Stimulated activated CD4-positive, alpha-beta T cell treated with anti-CD3 and anti-CD28 coated beads, Interleukin-2, amount 100 ng/mL, for 24 hours (primary cell): ENCODE measurements at places on chromosomes 1 and 21.

GRCh38 chr1:227729144-227729880, 5.8 kb downstream of the JMJD4 start:
- no peak for DNase-seq

DNA sequence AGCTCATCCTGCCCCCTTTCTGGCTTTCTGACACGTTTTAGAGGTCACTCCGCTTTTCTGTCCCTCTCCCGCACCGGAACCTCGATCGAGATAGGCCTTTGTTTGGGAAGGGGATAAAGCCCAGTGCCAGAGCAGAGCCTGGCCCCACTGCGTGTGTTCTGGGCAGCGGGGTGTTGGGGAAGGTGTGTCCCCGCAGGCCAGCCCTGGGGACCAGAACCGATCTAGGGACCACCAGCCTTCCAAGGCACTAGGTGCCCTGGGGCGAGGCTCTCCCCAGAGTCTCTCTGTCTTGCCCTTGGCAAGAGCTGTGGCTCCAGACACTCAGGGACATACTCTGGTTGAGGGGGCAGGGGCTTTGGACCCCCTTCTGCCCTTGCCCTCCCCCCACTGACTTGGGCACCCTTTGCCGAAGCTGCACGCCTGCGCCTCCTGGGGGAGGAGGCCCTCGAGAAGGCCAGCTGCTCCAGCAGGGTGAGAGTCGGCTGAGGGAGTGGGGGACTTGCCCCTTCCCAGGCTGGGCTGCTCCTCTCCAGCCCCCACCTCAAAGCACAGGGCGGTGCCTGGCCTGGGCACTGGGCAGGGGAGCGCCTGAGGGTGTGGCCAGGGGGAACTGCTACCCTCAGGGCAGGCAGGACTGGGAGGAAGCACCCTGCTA, 16.4 kb downstream of the PRXL2B start:
- no peak for DNase-seq

GRCh38 chr1:91099746-91100621, 78.1 kb upstream of the ZNF644 start:
- no peak for DNase-seq

DNA sequence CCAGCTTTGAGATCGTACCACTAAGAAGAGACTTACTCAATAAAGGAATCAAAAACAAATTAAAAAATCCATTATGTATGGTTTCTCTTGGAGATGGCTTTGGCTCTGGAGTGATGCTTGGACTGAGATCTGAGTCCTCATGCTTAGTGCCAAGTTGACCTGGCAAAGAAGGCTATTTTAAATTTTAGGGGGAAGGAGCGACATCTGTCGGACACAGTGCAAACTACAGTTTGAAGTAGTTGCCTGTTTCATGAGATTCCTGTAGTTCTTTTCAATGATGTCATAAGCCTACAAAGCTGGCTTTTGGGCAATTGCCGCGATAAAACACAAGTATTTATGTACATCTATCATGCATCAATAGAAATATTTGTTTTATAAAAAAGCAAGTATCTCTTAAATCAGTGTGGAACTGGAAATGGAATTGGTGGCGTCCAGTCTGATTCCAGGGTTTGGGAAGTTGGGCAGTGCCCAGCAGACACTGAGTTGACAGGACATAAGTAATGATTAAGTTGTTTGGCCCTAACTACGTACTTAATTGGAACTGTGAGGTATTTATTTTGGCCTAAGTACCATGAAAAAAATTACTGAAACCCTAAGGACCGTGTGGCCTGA, 50.0 kb downstream of the TBCE start:
- DNase-seq = peak; percentile 72

- DNase-seq = no peak
These were observed 827 bp downstream of the RFX5 start for GRCh38 chr1:151346082-151346768.

DNA sequence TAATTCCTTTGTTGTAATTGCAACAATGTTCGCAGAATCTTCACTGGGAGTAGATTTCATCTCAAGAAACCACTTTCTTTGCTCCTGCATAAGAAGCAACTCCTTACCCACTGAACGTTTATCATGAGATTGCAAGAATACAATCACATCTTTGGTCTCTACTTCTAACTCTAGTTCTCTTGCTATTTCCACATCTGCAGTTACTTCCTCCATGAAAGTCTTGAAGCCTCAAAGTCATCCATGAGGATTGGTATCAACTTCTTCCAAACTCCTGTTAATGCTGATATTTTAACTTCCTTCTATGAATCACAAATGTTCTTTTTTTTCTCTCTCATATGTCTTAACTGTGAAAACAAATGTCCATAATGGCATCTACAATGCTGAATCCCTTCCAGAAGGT, 118.6 kb upstream of the RAB4A start:
- DNase-seq = no peak

DNA sequence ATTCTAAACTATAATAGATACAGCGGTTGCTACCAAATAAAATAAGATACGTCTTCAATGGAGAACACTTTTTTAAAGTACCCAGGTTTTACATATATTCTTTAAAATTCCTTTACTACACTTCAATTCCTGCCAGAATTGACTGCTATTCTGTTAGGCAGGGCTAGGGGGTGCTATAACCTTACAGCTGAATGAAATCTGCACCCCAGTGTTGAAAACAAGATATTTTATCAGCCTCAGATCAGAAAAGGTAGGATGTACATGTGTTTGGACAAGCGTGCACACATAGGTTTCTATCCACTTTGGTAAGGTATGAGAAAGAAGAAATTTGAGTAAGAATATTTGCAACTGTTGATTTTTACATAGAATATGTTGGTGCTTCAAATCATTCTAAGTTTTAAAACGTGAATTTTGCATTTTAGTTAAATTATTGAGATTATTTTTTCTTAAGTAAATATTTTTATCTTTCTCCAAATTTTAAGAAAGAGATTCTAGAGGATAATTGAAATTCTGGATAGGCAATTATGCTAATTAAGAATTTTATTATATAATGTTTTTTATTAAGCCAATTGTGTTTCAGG, 490.8 kb upstream of the ADGRL4 start:
- DNase-seq = no peak

- no peak for DNase-seq
These were observed 132.1 kb upstream of the PRMT6 start for GRCh38 chr1:106924360-106924759.

- no peak for DNase-seq
These were observed at the start of gene TAS1R1 for GRCh38 chr1:6554907-6555778. TSS of gene TAS1R1 (plus strand) at chr1:6555307. CDS start at chr1:6555374, 67 bp downstream.

DNA sequence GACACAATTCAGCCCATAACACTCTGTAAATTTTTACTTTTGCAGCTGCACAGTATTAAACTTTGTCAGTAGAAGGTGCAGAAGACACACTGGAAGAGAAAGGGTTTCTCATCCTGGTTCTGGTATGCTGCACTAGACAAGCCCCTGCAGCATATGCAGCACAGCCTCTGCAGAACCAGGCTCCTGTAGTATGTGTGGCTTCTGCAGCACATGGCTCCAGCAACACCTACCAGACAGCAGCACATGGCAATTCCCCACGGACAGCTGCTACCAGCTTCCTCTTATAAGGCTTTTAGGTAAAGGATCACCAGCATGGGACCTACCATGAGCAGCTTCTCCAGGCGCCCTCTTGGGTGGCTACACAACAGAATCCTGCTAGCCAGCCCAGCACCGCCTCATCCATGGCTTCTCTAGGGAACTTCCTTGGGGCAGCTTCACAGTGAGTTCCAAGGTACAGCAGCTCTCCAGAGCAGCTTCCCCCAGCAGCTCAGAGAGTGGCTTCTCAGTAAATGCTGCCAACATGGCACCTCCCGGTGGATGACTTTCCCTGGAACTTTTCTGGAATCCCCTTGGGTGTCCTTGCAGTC, 534.4 kb upstream of the CXADR start:
- no peak for DNase-seq

- DNase-seq = peak; percentile 11
These were observed 83.8 kb downstream of the NIBAN1 start for GRCh38 chr1:184890539-184890973.

- DNase-seq = no peak
These were observed 82.8 kb upstream of the RALGPS2 start for GRCh38 chr1:178642282-178642681.

DNA sequence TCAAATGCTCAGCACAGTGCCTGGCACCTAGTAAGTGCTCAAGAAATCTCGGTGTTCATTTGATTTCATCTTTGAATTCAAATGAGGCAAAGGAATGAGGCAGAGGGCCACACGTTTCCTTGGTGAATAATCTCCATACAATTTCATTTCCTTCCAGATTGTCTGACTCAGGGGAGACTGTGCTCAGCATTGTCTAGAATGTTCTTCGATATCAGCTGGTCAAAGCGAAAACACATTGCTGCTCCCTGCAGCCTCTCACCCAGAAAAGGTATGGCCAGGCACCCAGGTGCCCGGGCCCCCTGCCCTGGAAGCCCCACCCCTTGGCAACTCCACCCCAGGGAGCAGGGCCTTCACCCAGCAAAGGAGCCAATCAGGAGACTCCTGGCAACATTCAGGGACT, 55.8 kb downstream of the FBXO2 start:
- DNase-seq = no peak

GRCh38 chr1:212294983-212295382, 9.8 kb downstream of the PPP2R5A start:
- DNase-seq = no peak

DNA sequence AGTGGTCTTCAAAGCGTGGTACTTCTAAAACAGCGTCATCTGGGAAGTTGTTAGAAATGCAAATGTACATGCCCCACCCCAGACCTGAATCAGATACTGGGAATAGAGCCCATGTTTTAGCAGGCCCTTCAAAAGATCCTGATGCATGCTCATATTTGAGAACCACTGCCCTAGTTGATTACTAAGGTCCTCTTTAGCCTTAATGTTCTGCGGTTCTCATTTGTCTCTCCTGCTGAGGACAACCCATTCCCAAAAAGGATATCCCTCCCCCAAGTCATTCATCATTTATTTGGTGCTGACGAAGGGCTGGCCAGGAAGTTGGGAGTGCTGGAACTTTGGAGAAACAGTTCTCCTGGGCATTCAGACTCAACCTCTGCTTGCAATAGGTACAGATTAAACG, 92.4 kb upstream of the RALGPS2 start:
- no peak for DNase-seq

DNA sequence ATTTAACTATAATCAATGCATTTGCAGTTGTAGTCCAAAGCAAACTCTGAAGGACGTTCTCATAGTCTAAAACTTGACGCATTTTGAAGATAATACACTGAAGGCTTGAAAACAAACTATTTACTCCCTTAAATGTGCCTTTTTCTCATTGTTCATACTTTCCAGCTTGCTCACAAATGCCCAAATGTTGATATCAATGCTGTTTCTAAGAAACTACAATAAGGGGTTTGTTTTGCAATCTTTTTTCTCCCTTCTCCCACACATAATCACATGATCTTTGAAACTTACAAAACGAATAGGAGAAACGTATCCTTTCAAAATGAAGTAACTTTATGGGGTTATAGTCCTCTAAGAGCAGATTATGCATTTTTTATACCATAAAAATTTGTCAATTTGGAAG, 508.7 kb downstream of the DPYD start:
- DNase-seq = no peak

GRCh38 chr1:201013991-201014815, 9.3 kb downstream of the KIF21B start:
- no peak for DNase-seq
